ENCODE measurements at places on chromosomes 5 and 9. TPM values are rescaled to one million over a fixed set of nuclear protein-coding genes. Genes with fewer than 3 reads are reported as not detected.

Gene PFN3
- total RNA-seq: not detected

DNA sequence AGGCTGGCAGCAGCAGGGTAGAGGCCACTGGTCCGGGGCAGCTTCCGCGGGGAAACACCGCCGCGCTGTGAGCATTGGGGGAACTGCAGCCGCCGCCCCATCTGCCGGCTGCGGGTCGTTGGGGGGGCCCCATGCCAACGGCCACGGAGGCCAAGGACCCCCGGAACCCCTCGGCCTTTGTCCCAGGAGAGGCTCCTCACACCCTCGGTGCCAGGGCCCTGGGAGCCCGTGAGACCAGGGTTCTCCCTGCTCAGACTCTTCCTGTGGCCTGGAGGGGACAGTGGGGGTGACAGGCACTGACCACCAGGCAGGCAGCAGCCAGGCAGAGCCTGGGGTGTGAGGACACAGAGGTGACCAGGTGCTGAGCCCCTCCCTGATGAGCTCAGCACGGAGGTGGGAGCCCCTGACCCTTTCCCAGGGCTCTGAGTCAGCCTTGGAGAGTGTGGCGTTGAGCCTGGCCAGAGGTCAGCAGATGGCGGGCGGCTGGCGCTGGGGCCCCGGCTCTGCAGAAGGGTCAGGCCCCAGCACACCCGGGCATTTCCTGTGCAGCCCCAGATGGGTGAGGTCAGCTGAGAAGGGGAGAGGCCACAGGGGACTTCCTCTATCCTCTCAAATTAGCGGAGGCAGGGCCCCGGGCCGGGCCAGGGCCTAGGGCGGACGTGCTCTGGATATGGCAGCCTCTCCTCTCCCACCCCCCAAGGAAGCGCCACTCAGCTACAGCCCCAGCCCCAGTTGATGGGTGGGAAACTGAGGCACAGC lies 17.9 kb upstream of the EGFL7 start:
- DNase-seq: peak; percentile 28

GRCh38 chr9:121160025-121160424 lies 41.6 kb downstream of the RAB14 start:
- no peak for DNase-seq

- DNase-seq: no peak
Measured at GRCh38 chr9:14165376-14166035, 148.4 kb downstream of the NFIB start.

GRCh38 chr5:139704748-139705147 lies 56.6 kb downstream of the CXXC5 start:
- DNase-seq: no peak

GRCh38 chr5:23139338-23140171 lies 286.4 kb upstream of the CDH12 start:
- DNase-seq: peak; percentile 0

Gene PRDM12
- total RNA-seq: not detected

DNA sequence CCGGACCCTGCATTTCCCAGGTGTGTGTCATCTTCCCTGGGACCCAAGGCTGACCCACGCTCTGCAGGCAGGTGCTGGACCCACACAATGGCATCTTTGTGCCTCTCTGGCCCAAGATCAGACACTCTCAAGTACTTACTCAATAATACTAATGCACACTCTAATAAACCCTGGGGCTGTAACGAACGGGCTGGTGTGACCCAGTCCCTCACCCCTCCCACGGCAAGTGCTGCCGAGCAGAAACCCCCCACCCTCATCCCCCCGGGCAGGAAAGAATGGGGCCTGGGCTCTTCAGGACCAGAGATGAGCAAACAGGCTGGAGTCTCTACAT lies 1.1 kb upstream of the OBP2B start:
- no peak for DNase-seq

DNA sequence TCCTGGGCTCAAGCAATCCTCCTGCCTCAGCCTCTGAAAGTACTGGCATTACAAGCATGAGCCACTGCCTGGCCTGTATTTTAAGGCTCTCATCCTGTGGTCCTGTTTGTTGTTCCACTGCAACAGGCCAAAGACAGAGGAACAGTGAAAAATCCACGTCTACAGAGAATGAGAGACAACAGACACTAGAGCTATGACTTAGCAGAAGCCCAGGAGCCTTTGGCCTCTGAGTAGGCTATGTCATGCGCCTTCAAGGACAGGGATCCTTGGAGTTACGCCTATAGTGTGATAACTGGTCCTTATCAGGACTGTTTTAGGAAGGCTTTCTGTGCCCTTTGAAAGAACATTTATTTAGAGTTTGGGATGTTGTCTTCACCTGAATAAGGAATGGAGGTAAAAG lies 10.5 kb downstream of the POC5 start:
- no peak for DNase-seq

- DNase-seq: no peak
Measured at GRCh38 chr9:8492024-8492423, 692.4 kb upstream of the DMAC1 start.

Gene GABRG2
- not detected for total RNA-seq

DNA sequence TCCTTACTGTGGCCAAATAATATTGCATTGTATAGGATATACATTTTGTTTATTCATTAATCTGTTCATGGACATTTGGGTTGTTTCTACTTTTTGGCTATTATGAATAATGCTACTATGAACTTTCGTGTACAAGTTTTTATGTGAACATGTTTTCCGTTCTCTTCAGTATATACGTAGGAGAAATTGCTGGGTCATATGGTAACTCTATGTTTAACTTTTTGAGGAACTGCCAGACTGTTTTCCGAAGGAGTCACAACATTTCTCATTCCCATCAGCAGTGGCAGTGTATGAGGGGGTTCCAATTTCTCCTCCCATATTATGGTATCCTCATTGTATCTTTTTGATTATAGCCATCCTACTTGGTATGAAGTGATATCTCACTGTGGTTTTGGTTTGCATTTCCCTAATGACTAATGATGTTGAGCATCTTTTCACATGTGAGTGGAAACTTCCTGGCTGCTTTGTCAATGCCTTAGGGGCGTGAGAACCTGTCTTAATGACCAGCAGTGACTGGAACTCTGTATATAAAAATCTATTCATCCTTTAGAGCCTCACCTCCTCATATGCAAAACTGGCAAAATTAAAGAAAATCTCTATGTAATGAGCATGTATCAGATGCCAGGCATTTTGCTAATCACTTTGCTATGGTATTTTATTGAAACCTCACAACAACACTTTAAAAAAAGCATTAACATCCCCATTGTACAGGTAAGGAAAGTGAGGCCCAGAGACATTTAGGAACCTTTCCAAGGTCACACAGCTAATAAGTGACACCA lies 47.8 kb upstream of the TGFBR1 start:
- peak; percentile 91 for DNase-seq

- DNase-seq: peak; percentile 68
Measured at GRCh38 chr9:122051351-122052321, 41.5 kb downstream of the TTLL11 start.

DNA sequence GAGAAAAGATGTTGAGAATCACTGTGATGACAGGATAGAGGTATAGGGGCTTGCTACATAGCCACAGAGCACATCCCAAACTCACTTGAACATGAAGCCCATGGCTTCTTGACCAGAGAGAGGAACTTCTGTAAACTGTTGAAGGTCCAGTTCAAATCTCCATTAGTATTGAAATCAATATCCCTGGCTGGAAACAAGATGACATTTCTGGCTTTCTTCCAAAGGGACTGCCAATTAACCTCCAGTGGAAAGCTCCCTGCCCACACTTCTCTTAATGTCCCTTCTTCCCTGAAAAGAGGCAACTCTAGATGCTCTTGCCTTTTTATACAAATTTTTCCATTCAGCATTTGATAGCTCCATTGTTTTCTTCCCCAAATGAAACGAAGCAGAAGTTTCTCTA lies 612.1 kb downstream of the EBF1 start:
- DNase-seq: no peak

Gene CFAP77
- total RNA-seq: not detected

DNA sequence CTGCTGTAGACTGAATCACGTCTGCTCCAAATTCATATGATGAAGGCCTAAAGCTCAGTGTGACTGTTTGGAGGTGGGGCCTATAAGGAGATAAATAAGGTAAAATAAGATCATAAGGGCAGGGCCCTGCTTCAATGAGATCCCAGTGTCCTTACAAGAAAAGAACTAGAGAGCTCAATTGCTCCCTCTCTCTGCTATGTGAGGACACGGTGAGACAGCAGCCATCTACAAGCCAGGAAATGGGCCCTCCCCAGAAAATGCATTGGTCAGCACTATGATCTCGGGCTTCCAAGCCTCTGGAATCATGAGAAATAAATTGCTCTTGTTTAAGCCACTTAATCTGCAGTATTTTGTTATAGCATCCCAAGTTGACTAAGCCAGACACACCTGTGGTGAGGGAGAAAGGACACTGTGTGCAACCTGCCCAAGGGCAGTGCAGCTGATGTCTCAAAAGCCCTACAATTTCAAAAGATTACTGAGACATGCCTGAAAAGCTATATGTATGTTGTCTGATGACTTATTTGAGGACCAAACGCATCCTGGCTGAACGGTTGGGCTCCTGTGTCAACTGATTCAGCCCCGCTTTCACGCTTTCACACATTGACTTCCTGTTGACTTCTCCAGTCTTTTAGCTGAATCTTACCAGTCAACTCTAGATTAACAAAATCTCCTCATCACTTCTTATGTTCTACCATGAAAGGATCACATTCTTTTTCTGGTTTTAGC lies 13.2 kb downstream of the GZMK start:
- no peak for DNase-seq

DNA sequence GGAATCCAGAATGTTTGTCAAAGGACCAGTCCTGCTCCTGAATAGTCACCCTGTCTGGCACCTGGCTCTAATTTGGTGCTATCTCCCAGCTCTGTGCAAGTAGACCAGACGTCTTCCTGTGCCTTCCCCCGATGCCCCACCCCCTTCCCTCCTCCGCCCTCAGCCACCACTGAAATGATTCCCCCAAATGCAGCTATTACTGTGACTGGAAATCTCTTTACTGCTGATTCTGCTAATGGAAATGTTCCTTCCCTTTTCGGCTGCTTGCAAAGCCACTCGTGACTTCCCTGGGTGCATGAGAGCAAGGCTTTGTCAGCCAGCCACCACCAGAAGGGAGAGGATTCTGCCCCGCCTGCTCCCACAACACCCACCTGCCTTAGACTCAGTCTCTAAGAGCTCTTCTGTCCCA lies 11.4 kb downstream of the ASTN2 start:
- no peak for DNase-seq

DNA sequence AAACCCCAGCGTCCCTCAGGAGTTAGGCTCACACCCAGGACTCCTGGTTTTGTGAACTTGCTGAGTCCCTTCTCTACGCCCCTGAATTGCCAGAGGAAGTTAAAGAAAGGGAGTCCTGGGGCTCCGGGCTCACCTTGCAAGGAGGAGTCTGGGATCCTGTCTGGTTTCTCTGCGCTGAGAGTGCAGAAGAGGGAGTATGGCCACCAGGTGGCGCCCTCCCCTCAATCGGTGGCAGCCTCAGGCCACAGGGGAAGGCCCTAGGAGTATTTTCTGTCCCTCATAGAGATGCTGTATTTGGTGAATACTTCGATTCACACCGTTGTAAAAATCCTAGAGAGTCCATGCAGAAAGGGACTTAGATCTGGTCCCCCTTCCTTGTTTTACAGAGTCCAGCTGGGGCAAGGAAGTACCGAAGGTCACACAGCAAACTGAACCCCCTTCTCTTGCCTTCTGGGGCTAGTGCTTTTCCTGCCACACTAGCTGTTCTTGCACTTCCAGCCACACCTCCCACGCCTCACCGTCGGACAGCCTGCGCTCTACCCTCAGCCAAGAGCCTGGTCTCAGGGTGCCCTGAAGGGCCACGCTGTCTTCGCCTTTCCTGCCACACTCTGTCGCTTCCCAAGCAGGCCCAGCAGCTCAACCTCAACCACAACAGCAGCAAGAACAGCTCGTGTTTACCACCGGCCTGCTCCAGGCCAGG lies 10.2 kb downstream of the HAND1 start:
- DNase-seq: peak; percentile 53

Gene ELOVL7
- 0.18 TPM for total RNA-seq

DNA sequence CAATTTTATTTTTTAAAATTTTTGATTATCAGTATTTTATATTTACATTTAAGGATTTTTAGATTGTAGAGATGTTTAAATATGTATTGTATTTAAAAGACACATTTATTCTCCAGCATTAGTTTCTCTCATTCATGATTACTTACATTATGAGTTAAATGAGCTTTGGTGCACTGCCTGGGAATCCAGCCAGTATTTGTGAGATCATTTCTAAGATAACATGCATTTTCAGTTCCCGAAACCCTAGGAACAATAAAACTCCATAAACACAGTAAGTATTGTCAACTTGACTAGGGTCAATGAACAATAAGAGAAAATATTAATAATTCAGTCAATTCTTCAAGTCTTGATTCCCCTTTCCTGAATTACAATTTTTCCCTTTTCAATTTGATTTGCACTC lies 403.3 kb downstream of the PLK2 start:
- DNase-seq: peak; percentile 43

DNA sequence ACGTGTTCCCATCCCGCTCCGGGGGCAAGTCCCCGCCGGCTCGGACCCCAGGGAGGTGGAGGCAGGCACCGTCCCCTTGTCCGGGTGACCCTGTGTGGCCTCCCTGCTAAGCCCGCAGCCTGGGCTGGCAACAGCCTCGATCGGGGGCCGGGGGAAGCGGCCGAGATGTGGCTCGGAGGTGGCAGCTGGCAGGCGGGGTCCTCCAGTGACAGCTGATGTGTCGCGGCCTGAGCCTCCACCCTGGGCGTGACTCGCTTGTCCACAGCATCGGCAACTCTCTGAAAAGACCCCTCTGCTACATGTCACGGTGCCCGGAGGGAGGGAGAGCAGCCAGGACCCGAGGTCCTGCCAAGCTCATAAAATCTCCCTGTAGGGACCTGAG lies 124.8 kb upstream of the IRX4 start:
- DNase-seq: no peak

DNA sequence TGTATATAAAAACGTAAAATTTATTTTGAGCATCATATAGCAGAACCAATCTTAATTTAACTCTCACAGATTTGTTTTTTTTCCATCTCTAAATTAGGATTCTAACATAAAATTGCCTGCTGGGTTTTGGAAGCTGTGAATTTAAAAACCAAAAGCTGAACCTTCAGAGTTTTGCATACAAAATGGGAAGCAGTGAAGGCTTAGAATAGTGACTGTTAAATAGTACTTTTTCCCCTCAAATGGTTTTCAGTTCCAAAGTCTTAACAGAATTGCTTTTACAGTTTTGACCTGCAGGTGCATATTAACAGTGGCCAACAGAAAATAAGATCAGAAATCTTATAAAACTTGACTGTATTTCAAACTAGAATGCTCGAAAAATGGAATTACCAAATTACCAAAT lies 55.1 kb upstream of the LVRN start:
- no peak for DNase-seq

GRCh38 chr5:131212471-131213021 lies 41.8 kb downstream of the LYRM7 start:
- no peak for DNase-seq

Gene GADD45G
- not detected for total RNA-seq

GRCh38 chr5:25448646-25449045 lies 803.9 kb upstream of the CDH10 start:
- DNase-seq: no peak

- no peak for DNase-seq
Measured at GRCh38 chr5:130052752-130053151, 148.5 kb downstream of the CHSY3 start.

GRCh38 chr5:10303699-10304170 lies 4.0 kb downstream of the CMBL start:
- DNase-seq: no peak
